ENCODE measurements at places on chromosomes 7 and 10. TPM values are rescaled to one million over a fixed set of nuclear protein-coding genes. Genes with fewer than 3 reads are reported as not detected.

- no peak overlapping the region for H3K4me3 ChIP-seq
- no peak overlapping the region for H3K27ac ChIP-seq
- no peaks in the 10 kb centered on the region for H3K27me3 ChIP-seq
- DNase-seq, result no peak
Observed at GRCh38 chr7:156543699-156544598, 96.6 kb upstream of the RNF32 start.

The TLX1 gene
- not detected for total RNA-seq

DNA sequence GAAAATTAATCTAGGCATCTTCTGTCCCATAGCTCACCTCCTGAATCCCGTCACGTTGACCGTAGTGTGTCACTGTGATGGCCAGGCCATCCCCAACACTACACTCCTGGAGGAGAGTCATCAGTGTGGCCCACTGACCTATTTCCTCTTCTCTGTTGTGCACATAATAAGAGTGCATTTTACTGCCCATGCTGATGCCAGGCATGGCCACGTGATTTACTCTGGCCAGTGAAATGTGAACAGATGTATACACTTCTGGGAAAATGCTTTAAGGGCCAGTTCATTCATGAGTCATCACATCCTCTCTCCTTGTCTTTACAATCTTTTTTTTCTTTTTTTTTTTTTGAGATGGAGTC is 101.9 kb upstream of the PIP4K2A start:
- H3K4me3 ChIP-seq, result peak overlapping the region; percentile 60
- peak; percentile 91 for DNase-seq
- H3K36me3 ChIP-seq, result peaks cover 5% of the 10 kb centered on the region
- H3K27ac ChIP-seq, result peak overlapping the region; percentile 97

- H3K36me3 ChIP-seq, result no peaks in the 10 kb centered on the region
- no peak overlapping the region for H3K4me3 ChIP-seq
- no peak for DNase-seq
- H3K27me3 ChIP-seq, result no peaks in the 10 kb centered on the region
Observed at GRCh38 chr10:98646998-98647917, 200.5 kb upstream of the HPS1 start.

The PLEKHS1 gene
- total RNA-seq, result not detected

DNA sequence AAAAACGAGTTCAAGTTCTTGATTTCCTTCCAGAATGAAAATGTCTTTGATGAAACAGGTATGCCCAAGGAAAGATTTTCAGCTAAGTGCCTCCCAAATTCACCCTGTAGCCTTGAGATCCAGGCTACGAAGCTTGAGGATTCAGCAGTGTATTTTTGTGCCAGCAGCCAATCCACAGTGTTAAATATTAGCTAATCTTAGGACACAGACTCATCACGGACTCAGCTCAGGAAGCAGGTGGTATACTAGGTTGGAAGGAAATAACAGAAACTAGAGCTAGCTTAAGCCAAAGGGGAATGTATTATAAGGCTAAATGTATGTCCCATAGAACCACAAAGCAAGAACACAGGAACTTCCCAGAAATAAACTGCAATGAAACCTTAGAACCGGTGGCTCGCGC is 151.0 kb upstream of the PRSS1 start:
- peaks cover 2% of the 10 kb centered on the region for H3K27me3 ChIP-seq
- no peaks in the 10 kb centered on the region for H3K36me3 ChIP-seq
- H3K4me1 ChIP-seq, result peaks cover 13% of the 10 kb centered on the region

- peaks cover 4% of the 10 kb centered on the region for H3K27me3 ChIP-seq
- peak overlapping the region; percentile 89 for H3K27ac ChIP-seq
- H3K4me3 ChIP-seq, result peak overlapping the region; percentile 68
- peaks cover 19% of the 10 kb centered on the region for H3K4me1 ChIP-seq
- DNase-seq, result no peak
Observed at GRCh38 chr10:5070648-5071410, 23.4 kb upstream of the AKR1C3 start.

The GJD4 gene
- not detected for total RNA-seq

The GHRHR gene
- not detected for total RNA-seq

GRCh38 chr7:87837597-87837996 is 38.6 kb downstream of the SLC25A40 start:
- no peaks in the 10 kb centered on the region for H3K36me3 ChIP-seq
- no peaks in the 10 kb centered on the region for H3K4me1 ChIP-seq
- H3K27ac ChIP-seq, result no peak overlapping the region
- DNase-seq, result no peak
- H3K27me3 ChIP-seq, result no peaks in the 10 kb centered on the region

- H3K36me3 ChIP-seq, result peaks cover 8% of the 10 kb centered on the region
- no peak overlapping the region for H3K4me3 ChIP-seq
- DNase-seq, result no peak
- no peak overlapping the region for H3K27ac ChIP-seq
- H3K27me3 ChIP-seq, result peaks cover 2% of the 10 kb centered on the region
Observed at GRCh38 chr10:75018251-75018650, 93.2 kb upstream of the SAMD8 start.

DNA sequence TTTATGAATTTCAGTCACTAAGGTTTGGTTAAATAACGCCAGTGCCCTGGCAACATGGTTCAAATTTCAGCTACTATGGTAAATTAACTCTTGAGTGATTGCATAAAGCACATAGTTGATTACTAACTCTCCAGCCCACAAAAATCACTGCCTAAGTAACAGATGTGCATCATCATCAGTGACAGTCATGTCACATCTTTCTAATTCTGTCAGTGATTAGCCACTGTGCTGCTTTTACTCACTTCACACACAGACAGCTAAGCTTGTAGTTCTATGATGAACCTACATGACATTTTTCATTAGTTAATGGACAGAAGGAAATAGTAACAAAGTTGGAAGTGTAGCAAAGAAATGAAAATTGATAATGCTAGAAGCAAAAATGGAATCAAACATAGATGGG is 108.9 kb downstream of the DNAH11 start:
- H3K27ac ChIP-seq, result no peak overlapping the region

DNA sequence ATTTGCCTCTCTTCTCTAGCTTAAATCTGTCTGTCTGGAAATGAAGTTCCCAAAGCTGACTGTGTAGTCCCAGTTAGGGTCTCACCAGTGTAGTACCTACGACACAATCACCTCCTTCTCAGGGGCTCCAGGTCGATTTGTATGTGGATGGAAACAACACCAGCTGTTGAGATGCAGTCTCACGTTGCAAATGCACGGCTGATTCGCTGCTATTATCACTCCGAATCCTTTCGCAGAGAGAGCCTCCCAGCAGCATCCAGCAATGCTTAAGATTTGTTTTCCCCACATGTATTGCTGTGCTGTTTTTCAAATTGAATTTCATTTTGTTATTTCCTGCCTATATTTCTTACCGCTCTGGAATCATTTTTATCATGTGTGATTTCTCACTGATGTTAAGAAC is 16.3 kb downstream of the VSTM4 start:
- peaks cover 20% of the 10 kb centered on the region for H3K27me3 ChIP-seq
- H3K4me3 ChIP-seq, result no peak overlapping the region
- no peak overlapping the region for H3K27ac ChIP-seq
- H3K36me3 ChIP-seq, result no peaks in the 10 kb centered on the region
- no peaks in the 10 kb centered on the region for H3K4me1 ChIP-seq

GRCh38 chr7:149856583-149856982 is 17.2 kb upstream of the ATP6V0E2 start:
- no peak overlapping the region for H3K27ac ChIP-seq
- H3K36me3 ChIP-seq, result 0 out of 2 replicates have a peak, but pooled peaks cover 5% of the 10 kb centered on the region
- no peak overlapping the region for H3K4me3 ChIP-seq
- H3K4me1 ChIP-seq, result peaks cover 31% of the 10 kb centered on the region

The TSPAN15 gene
- total RNA-seq, result 3.6 TPM

The ERVW-1 gene
- total RNA-seq, result not detected

Data from HFFc6 (cell line).